ENCODE measurements at places on chromosomes 16 and 17. TPM values are rescaled to one million over a fixed set of nuclear protein-coding genes. Genes with fewer than 3 reads are reported as not detected.

- no peak for DNase-seq
Observed at GRCh38 chr16:86212706-86213436, 297.5 kb upstream of the FOXF1 start.

GRCh38 chr17:21164620-21165019 lies 37.9 kb downstream of the DHRS7B start:
- DNase-seq = no peak

- DNase-seq = no peak
Observed at GRCh38 chr17:44587339-44587738, 30.1 kb downstream of the FZD2 start.

DNA sequence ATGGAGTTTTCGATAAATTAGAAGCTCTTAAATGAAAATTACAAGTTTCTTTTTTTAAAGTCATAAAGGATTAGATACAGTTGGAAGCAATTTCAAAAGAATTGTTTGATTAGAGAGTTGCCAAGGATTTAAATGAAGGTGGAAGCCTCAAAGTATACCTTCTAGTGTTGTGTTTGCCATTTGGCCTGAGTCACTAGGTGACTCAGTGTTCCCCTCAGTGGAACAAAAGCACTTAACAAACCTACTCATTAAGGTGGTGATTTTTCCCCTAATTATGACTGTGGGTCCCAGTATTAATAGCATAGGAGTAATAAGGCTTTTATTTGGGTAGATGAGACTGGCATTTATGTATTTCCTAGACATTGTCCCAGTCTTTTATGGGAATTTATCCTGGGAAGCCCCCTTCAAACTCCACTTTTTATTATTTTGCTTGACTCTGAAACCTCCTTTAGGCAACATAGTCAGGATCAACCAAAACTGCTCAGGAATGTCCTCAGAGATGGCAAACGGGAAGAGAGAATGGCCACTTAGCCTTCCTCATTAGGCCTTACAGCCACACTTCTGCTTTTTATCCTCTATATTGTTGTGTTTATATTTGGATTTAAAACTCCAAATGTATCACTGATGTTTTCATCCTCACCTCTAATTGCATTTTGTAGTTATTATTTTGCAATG lies 161.0 kb downstream of the FTO start:
- no peak for DNase-seq

DNA sequence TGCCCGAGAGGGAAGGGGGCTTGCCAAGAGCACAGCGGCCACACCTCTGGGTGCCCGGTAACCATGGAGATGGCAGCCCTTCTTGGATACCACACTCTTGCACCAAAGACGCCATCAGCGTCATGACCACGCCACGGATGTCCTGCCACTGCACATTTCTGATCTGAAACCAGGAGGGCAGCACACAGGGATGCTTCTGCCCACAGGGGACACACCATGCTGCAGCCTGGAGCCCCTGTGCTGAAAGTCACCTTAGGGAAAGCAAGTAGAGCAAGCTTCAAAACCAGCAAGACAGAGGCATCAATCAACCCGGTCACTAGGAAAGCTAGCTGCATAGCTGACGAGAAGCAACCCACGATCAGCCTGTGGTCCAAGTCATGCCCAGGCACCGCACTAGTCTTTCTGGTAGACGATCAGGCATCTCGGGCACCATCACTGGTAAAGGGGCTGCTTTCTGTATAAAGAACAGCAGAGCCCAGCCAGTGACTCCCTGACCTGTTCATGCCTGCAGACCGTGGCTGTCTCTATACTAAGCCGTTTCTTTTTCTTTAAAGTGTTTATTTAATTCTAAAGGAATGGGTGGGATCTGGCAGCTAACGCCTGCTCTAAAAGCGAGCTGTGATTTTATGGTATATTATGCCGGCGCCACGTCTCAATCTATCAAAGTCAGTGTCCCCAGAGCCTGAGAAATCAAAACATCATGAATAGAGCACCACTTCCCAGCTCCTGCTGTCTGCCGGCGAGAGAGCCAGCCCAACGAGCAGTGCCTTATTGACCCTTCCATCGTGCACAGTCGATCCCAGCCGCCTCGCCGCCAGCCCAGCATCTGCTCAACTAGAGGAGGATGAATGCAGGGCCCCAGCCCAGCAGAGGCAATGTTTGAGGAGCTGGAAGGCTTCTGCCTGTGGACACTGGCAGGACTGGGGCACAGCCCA lies 244.7 kb downstream of the RBFOX3 start:
- no peak for DNase-seq

DNA sequence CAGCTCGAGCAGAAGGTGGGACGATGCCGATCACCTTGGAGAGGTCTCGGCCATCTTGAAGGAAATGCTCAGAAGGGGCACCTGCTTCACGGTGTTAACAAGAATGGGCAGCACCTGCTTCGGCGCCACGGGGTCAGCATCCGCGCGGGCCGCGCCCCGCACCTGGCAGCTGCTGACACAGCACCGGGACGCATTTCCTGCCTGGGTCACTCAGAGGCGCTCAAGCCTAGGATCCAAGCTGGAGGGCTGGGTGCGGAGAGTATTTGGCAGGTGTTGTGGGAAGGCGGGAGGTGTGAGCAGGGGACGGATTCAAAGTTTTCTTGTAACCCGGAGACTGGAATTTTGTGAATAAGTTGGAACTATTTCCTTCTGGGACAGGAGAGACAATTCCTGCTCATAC lies 39.3 kb upstream of the AKTIP start:
- DNase-seq = no peak

GRCh38 chr17:49931416-49932137 lies 37.4 kb upstream of the DLX4 start:
- DNase-seq = no peak

DNA sequence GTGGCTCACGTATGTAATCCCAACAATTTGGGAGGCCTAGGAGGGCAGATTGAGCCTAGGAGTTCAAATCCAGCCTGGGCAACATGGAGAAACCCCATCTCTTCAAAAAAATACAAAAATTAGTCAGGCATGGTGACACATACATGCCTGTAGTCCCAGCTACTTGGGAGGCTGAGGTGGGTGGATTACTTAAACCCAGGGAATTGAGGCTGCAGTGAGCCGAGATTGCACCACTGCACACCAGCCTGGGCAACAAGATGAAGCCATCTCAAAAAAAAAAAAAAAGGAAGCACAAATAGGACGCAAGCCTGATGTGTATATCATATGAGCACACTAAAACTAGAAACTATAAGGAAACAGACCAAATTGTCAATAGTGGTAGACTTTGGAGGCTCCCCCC lies 17.1 kb upstream of the FLCN start:
- DNase-seq = no peak

- no peak for DNase-seq
Observed at GRCh38 chr17:76997981-76998531, 129.9 kb downstream of the MGAT5B start.

GRCh38 chr17:43468691-43469139 lies 15.1 kb upstream of the DHX8 start:
- DNase-seq = no peak

GRCh38 chr16:56814537-56815432 lies 50.2 kb upstream of the SLC12A3 start:
- no peak for DNase-seq

DNA sequence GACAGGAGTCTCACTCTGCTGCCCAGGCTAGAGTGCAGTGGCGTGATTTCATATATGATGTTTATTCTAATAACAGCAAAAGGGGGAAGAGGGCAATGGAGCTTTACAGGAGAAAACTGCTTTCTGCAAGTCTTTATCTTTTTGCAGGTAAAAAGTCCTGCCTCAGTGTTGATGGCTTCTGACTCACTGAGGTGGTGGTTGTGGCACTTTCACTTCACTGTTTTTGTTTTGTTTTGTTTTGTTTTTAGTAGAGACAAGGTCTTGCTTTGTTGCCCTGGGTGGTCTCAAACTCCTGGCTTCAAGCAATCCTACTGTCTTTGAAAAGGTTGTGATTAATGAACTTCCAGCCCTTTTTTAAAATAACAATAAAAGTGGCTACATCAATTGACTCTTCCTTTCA lies 68.0 kb upstream of the TBC1D3K start:
- no peak for DNase-seq

GRCh38 chr16:50671644-50672260 lies 9.4 kb downstream of the SNX20 start:
- peak; percentile 44 for DNase-seq

- no peak for DNase-seq
Observed at GRCh38 chr16:67933805-67934204, 2.1 kb upstream of the CTRL start.

- DNase-seq = no peak
Observed at GRCh38 chr16:27596411-27596810, 46.5 kb downstream of the KATNIP start.

DNA sequence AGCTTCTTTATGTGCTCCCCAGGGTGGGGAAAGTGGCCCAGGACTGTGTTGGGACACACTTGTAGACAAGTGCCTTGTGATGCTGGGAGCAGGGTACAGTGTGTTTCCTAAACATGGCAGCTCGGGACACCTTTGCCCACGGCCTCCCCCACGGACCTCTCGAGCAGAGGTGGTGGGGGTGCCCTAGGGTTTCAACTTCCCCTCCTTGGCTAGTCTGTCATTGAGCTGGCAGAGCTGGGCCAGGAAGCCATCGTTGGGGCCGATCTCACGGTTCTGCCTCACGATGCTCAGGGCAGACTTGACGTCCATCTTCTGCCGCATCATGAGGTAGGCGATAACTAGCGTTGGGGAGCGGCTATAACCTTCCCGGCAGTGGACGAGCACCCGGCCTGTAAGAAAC lies 9.4 kb downstream of the DUSP3 start:
- no peak for DNase-seq

- no peak for DNase-seq
Observed at GRCh38 chr17:35568561-35568960, 7.9 kb upstream of the SLFN14 start.

- no peak for DNase-seq
Observed at GRCh38 chr16:85052536-85052935, 24.9 kb downstream of the KIAA0513 start.

DNA sequence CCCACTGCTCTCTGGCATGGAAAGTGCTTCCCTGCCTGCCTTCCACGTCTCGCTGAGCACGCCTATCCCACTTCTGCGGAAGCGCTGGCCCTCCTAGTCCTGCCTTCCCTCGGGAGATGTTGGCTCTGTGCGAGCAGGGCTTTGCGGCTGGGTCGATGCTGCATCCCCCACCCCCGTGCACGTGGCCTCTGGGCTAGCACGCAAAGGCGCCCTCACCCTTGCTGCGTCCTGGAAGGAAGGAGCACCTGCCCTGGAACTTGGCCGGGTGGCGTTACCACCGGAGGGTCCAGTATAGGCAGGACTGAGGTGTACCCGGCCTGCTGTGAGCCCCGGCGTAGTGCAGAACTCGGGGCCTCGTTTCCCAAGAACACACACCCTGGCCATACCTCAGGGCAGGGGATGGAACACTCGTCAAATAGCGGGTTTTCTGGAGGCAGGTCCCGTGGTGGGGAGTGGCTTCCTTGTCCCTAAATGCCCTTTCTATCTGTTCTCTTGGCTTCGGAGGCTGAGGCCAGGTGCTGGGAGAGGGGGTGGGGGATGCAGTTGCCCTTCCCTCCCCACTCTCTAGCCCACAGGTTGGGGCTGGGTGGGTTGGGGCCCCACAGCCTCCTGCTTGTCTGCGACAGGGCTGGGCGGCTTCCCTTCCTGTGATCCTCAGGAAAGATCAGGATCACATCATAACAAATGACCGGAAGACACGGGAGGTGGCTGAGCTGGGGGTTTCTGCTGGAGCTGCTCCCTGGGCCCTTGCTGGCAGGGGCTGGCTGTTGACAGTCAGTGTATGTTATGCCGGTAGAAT lies 17.4 kb downstream of the BAIAP2 start:
- peak; percentile 33 for DNase-seq

GRCh38 chr17:21467739-21468490 lies 91.8 kb downstream of the KCNJ12 start:
- no peak for DNase-seq

DNA sequence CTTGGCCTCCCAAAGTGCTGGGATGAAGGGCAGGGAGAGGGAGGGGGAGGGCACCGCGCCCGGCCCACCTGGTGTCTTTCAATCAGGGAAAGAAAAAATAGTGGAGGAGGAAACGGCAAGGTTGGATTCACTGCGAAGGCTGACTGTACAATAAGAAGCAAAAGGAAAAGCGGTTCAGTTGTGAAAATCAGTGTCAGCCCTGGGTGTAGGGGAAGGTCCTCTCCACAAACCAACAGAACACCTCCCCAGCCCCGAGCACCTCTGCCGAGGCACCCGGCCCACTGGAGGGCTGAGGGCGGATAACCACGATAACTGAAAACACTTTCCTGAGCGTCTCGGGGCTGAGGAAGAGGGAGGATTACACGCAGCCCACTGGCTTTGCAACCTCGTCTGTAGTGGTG lies 1.4 kb upstream of the SPG7 start:
- no peak for DNase-seq

- no peak for DNase-seq
Observed at GRCh38 chr17:3665834-3666233, 2.5 kb downstream of the TAX1BP3 start.

DNA sequence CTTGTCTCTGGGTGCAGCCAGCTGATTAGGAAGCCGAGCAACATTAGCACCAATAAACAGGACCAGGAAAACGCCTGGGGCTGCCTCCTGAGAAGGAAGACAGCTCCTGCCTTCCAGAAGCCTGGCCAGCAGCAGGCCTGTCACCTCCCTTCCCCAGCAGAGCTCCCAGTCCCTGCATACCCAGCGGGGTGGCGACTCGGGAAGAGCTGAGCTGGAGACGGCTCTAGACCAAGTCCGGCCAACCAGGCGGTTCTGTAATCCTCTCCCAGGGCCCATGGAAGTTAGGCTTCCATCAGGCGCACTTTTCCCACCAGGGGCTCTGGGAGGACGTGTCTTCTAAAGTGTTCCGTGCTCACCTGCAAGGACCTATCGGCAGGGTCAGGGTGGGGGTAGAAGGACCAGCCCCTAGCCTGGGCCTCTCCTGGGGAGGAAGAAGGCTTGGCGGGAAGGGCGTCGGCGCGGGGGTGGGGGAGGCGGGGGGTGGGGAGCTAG lies 12.0 kb upstream of the CLUH start:
- DNase-seq = peak; percentile 37

DNA sequence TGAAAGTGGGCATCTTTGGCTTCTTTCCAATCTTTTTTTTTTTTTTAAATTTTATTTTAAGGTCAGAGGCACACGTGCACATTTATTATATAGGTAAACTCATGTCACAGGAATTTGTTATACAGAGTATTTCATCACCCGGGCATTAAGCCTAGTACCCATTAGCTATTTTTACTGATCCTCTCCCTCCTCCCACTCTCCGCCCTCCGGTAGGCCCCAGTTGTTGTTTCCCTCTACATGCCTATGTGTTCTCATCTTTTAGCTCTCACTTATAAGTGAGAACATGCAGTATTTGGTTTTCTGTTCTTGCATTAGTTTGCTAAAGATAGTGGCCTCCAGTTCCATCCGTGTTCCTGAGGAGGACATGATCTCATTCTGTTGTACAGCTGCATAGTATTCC lies 108.5 kb downstream of the CYB561 start:
- no peak for DNase-seq

STX1B gene
- total RNA-seq = 5.5 TPM

TP53 gene
- total RNA-seq = 95.5 TPM

KRT222 gene
- 1.2 TPM for total RNA-seq

GRAP gene
- total RNA-seq = 50.2 TPM

KRTAP4-1 gene
- total RNA-seq = not detected

CES1 gene
- total RNA-seq = not detected

AIPL1 gene
- not detected for total RNA-seq

KCNJ2 gene
- 29.4 TPM for total RNA-seq

DUS2 gene
- total RNA-seq = 16.4 TPM

SPATA32 gene
- not detected for total RNA-seq
